HFFc6 (cell line): ENCODE measurements at places on chromosomes 3 and 15. TPM values are rescaled to one million over a fixed set of nuclear protein-coding genes. Genes with fewer than 3 reads are reported as not detected.

Gene ARHGEF26
- 0.04 to 0.05 TPM in 2 of 3 replicates, not detected in the other for total RNA-seq

Gene ANKRD34C
- total RNA-seq: not detected in 3 replicates

Gene FRMD5
- total RNA-seq: 0.81 to 1.7 TPM (median 0.95 TPM) in 3 replicates

Gene NT5DC2
- 169 to 192 TPM (median 182 TPM) in 3 replicates for total RNA-seq

Gene ERICH6
- not detected in 3 replicates for total RNA-seq

Gene ATP8B4
- 0.34 to 0.81 TPM (median 0.58 TPM) in 3 replicates for total RNA-seq

Gene STRIT1
- total RNA-seq: not detected in 3 replicates

Gene DISP2
- 0.11 to 0.24 TPM (median 0.17 TPM) in 3 replicates for total RNA-seq

Gene MNS1
- 1.3 to 1.6 TPM (median 1.6 TPM) in 3 replicates for total RNA-seq

Gene GOLGA8M
- total RNA-seq: 0.14 to 0.42 TPM (median 0.37 TPM) in 3 replicates

Gene CD86
- total RNA-seq: not detected in 2 replicates
